Caco-2 (cell line): ENCODE measurements at places on chromosomes 16 and 17. TPM values are rescaled to one million over a fixed set of nuclear protein-coding genes. Genes with fewer than 3 reads are reported as not detected.

The TMIGD1 gene
- not detected in 2 replicates for total RNA-seq

DNA sequence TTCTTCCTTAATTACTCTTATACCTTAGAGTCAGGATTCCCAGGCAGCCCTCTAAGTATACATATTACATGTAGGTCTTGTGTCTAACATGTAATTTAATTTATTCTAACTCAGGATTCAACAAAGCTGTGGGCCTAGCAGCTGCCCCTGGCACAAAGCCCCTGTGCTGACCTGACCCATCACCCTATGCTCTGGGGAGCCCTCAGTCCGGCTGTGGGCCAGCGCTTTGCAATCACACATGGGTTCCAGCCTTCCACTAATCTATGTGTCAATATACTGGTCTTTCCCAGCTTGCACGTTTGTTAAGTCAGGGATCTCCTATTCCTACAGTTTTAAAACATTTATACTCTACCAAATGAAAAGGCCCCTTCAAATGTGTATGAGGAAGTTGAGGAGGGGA, 62.7 kb upstream of the SREBF1 start:
- H3K4me3 ChIP-seq: no peak overlapping the region
- H3K27me3 ChIP-seq: no peaks in the 10 kb centered on the region
- peaks cover 1% of the 10 kb centered on the region for H3K36me3 ChIP-seq

The CTRB2 gene
- not detected in 2 replicates for total RNA-seq

DNA sequence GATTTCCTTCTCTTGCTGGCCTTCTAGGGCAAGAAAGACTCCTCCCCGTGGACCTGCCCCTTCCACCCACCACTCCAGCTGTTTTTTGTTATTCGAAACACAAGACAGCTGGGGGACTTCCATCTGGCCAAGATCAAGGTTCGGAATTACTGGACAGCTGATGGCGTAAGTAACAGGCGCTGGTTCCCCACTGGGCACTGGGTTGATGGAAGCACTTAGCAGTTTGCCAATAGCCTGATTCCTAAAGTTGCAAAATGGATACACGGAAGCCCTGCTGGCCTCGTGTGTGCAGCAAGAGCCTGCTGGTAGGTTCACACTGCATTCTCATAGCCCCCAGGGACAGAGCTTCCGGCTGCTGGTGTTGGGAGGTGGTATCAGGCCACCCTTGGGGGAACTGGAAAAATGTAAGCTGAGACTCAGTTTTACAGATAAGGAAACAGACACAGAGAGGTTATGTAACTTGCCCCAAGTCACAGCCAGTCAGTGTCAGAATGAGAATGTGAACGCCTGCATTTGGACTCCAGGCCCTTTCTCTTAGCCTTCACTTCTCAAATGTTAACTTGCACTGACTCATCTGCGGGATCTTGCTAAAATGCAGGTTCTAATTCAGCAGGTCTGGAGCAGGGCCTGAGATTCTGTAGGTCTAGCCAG, 171.7 kb downstream of the KATNIP start:
- H3K27me3 ChIP-seq: no peaks in the 10 kb centered on the region
- H3K4me3 ChIP-seq: no peak overlapping the region
- 0 out of 2 replicates have a peak, but pooled peaks cover 1% of the 10 kb centered on the region for H3K36me3 ChIP-seq
- DNase-seq: no peak
- H3K27ac ChIP-seq: no peak overlapping the region
- no peaks in the 10 kb centered on the region for H3K4me1 ChIP-seq

The GNG13 gene
- not detected in 2 replicates for total RNA-seq

GRCh38 chr16:48361540-48362144, 23.6 kb downstream of the SIAH1 start:
- peaks cover 7% of the 10 kb centered on the region for H3K4me1 ChIP-seq
- H3K36me3 ChIP-seq: no peaks in the 10 kb centered on the region
- no peak overlapping the region for H3K27ac ChIP-seq
- DNase-seq: no peak
- no peak overlapping the region for H3K4me3 ChIP-seq
- H3K27me3 ChIP-seq: no peaks in the 10 kb centered on the region
